ENCODE measurements at places on chromosomes 6 and 20. TPM values are rescaled to one million over a fixed set of nuclear protein-coding genes. Genes with fewer than 3 reads are reported as not detected.

DNA sequence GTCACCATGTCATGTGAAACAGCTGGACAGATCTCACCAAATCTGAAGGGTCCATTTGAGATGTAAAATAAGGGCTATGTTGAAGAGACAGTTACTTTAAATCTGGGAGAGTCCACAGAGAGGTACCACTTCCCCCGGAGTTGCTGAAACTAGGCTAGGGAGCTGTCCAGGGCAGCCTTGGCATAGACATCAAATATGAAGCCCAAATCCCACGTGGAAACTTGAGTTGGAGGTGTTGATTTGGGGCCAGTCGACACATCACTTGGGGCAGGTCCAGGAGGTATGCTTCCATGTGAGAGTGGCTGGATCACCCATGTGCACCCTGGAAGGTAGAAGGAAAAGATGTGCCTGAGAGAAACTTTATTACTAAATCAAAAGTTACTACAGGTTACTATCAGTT, 12.0 kb upstream of the SERPINB9 start:
- no peak for DNase-seq
- H3K4me1 ChIP-seq: no peaks in the 10 kb centered on the region
- H3K4me3 ChIP-seq: no peak overlapping the region
- H3K36me3 ChIP-seq: no peaks in the 10 kb centered on the region
- no peaks in the 10 kb centered on the region for H3K27me3 ChIP-seq
- H3K27ac ChIP-seq: no peak overlapping the region

DNA sequence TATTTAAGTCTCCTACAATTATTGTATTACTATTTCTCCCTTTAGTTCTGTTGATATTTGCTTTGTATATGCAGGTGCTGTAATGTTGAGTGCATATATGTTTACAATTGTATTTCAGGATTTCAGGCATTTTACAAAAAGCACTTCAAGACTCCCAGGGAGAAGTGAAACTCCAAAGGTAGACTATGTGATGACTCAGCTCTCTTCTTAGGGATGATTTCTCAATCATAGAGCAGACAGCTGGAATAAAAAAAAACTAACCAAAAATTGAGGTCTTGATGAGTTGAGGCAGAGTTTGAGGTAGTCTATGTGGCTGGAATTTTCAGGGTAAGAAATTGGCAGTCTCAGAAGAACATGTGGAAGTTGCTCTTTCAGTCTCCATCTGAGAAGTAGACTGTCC, 786.1 kb downstream of the TFAP2A start:
- peaks cover 3% of the 10 kb centered on the region for H3K4me1 ChIP-seq
- H3K4me3 ChIP-seq: no peak overlapping the region
- H3K27ac ChIP-seq: no peak overlapping the region
- H3K27me3 ChIP-seq: no peaks in the 10 kb centered on the region

GRCh38 chr6:159169557-159170332, 545 bp downstream of the FNDC1 start:
- no peak overlapping the region for H3K27ac ChIP-seq
- H3K36me3 ChIP-seq: no peaks in the 10 kb centered on the region
- H3K27me3 ChIP-seq: peaks cover 34% of the 10 kb centered on the region
- H3K4me3 ChIP-seq: peak overlapping the region; percentile 54

DNA sequence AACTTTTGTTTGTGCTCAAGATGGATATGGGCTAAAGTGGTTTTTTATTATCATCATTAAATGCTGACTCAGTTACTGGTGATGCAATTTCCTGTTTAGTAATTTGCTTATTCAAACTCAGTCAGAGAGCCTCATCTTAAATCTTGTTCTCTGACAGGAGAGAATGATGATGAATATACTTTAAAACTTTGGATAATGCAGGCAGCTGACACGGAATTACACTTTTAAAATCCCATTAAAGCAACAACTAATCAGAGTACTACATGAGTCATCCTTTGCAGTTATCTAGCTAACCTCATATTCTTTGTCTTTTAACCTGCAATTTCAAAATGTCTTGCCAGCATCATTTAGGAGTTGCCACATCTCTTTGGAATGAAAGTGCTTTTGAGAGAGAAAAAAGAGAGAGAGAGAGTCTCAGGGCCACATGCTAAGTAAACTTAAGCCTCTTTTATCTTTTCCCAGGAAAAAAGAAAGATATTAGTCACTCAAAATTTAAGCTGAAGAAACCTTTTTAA, 9.2 kb upstream of the C6orf141 start:
- peak; percentile 93 for DNase-seq
- H3K27ac ChIP-seq: peak overlapping the region; percentile 75
- H3K27me3 ChIP-seq: no peaks in the 10 kb centered on the region
- peaks cover 8% of the 10 kb centered on the region for H3K4me1 ChIP-seq
- no peaks in the 10 kb centered on the region for H3K36me3 ChIP-seq

DNA sequence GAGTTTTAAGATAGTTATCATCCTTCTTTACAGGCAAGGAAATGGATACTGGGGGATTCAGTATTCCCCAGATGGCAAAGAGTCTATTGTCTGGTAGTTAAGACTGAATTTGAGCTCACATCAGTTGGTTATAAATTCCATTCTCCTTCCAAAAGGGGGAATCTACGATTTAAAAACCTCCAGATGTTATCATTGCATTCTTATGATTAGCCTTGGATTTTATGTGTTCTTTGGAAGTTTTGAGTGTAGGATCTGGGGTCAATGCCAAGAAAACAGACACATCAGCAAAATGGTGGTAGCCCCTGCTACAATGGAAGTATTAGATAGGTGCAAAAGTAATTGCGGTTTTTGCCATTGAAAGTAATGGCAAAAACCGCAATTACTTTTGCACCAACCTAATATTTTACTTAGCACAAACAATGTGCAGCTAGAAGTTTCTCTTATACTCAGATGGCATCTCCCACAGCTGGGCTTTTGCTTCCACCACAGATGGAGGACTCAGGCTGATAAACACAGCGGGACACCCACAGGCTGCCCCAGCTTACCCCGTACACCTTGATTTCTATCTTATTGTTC, 168.2 kb upstream of the RIN2 start:
- no peaks in the 10 kb centered on the region for H3K36me3 ChIP-seq
- peaks cover 5% of the 10 kb centered on the region for H3K27me3 ChIP-seq
- H3K4me3 ChIP-seq: no peak overlapping the region
- H3K27ac ChIP-seq: no peak overlapping the region

GRCh38 chr6:37874726-37875125, 55.2 kb downstream of the ZFAND3 start:
- no peaks in the 10 kb centered on the region for H3K27me3 ChIP-seq
- peaks cover 6% of the 10 kb centered on the region for H3K4me1 ChIP-seq
- no peak overlapping the region for H3K4me3 ChIP-seq
- H3K27ac ChIP-seq: no peak overlapping the region

- H3K4me3 ChIP-seq: no peak overlapping the region
- no peak overlapping the region for H3K27ac ChIP-seq
- peak; percentile 48 for DNase-seq
- no peaks in the 10 kb centered on the region for H3K27me3 ChIP-seq
Observed at GRCh38 chr6:112372226-112372806, 25.2 kb downstream of the RFPL4B start.

GRCh38 chr6:15739867-15740266, 77.0 kb upstream of the DTNBP1 start:
- H3K4me1 ChIP-seq: peaks cover 7% of the 10 kb centered on the region
- H3K36me3 ChIP-seq: no peaks in the 10 kb centered on the region
- H3K27ac ChIP-seq: no peak overlapping the region
- H3K27me3 ChIP-seq: no peaks in the 10 kb centered on the region
- no peak overlapping the region for H3K4me3 ChIP-seq
- no peak for DNase-seq

- no peak overlapping the region for H3K4me3 ChIP-seq
- no peak overlapping the region for H3K27ac ChIP-seq
- no peaks in the 10 kb centered on the region for H3K27me3 ChIP-seq
- DNase-seq: no peak
Observed at GRCh38 chr6:88775866-88776571, 187.4 kb downstream of the RNGTT start.

DNA sequence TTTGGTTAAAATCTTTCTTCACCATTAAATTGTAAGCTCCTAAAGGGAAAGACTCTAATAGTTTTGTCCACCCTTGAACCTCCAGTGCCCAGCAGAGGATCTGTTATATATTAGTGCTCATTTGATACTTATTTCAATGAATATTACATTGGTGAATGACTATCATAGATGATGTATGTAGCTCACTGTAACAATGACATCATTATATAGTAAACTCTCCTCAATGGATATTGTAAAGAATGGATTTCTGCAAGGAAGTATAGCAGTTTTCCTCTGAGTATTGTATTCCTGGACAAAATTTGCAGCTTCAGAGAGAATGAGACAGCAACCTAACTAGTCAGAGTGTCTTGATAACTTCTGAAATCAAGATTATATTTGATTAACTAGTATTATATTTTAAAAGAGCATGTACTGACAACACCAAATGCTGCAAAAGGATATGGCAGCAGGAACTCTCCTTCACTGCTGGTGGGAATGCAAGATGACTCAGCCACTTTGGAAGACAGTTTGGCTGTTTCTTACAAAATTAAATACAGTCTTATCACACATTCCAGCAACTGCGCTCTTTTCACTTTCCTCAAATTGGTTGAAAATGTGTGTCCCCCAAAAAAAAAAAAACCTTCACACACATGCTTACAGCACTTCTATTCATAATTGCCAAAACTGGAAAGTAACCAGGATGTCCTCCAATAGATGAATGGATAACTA, 189.8 kb upstream of the OPRM1 start:
- no peaks in the 10 kb centered on the region for H3K4me1 ChIP-seq
- no peak for DNase-seq
- no peaks in the 10 kb centered on the region for H3K27me3 ChIP-seq
- no peaks in the 10 kb centered on the region for H3K36me3 ChIP-seq
- H3K27ac ChIP-seq: no peak overlapping the region

DNA sequence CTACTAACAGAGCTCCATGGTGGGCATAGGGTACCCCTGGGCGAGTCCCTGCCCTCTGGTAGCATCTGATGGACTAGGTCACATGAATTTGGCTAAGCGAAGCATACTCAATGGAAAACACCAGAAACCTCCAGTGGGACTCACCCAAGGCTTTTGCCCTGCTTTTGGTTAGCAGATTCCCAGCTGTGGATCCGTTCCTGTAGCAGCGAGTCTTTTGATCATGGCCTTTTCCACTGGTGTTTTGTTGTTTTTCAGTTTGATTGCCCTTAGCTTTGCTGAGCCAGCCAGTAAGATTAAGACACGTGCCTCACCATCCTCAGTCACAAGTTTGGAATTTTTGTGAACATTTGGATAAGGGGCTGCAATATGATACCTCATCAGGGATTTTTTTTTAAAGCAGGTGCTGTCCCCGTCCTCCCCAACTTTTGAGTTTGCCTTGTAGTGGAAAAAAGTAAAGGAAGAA, 8.0 kb downstream of the TNFAIP3 start:
- no peak overlapping the region for H3K4me3 ChIP-seq
- no peak overlapping the region for H3K27ac ChIP-seq
- no peak for DNase-seq
- H3K27me3 ChIP-seq: no peaks in the 10 kb centered on the region

DNA sequence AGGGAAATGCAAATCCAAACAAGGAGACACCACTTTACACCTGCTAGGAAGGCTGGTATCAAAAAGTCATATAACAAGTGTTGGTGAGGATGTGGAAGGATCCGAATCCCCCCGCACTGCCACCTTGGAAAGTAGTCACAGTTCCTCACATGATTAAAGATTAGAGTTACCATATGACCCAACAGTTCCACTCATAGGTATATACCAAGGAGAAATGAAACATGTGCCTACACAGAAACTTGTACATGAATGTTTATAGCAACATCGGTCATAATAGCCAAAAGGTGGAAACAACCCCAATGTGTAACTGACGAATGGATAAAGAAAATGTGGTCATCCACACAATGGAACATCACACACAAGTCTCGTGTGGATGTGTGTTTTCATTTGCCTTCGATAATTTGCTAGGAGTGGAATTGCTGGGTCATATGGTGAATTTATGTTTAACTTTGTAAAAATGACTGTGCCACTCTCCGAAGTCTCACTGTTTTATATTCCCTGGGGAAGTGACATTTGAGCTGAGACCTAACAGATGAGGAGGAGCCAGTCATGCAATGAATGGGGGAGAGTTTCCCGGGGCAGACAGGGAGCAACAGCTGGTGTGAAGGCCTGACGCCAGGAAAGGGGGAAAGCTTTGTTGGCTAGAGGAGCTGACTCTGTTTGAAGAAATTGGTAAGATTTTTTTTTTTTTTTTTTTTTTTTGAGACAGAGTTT, 125.9 kb upstream of the MLN start:
- peaks cover 14% of the 10 kb centered on the region for H3K27me3 ChIP-seq
- H3K4me1 ChIP-seq: no peaks in the 10 kb centered on the region
- H3K4me3 ChIP-seq: no peak overlapping the region

GRCh38 chr6:34223381-34223955, 13.2 kb upstream of the HMGA1 start:
- H3K4me3 ChIP-seq: peak overlapping the region; percentile 44
- no peaks in the 10 kb centered on the region for H3K27me3 ChIP-seq
- H3K27ac ChIP-seq: peak overlapping the region; percentile 65
- peaks cover 22% of the 10 kb centered on the region for H3K4me1 ChIP-seq
- H3K36me3 ChIP-seq: no peaks in the 10 kb centered on the region

GRCh38 chr20:60137657-60138245, 179.5 kb downstream of the CDH26 start:
- no peaks in the 10 kb centered on the region for H3K27me3 ChIP-seq
- no peaks in the 10 kb centered on the region for H3K36me3 ChIP-seq
- H3K4me1 ChIP-seq: no peaks in the 10 kb centered on the region
- no peak for DNase-seq
- peak overlapping the region; percentile 52 for H3K4me3 ChIP-seq

DNA sequence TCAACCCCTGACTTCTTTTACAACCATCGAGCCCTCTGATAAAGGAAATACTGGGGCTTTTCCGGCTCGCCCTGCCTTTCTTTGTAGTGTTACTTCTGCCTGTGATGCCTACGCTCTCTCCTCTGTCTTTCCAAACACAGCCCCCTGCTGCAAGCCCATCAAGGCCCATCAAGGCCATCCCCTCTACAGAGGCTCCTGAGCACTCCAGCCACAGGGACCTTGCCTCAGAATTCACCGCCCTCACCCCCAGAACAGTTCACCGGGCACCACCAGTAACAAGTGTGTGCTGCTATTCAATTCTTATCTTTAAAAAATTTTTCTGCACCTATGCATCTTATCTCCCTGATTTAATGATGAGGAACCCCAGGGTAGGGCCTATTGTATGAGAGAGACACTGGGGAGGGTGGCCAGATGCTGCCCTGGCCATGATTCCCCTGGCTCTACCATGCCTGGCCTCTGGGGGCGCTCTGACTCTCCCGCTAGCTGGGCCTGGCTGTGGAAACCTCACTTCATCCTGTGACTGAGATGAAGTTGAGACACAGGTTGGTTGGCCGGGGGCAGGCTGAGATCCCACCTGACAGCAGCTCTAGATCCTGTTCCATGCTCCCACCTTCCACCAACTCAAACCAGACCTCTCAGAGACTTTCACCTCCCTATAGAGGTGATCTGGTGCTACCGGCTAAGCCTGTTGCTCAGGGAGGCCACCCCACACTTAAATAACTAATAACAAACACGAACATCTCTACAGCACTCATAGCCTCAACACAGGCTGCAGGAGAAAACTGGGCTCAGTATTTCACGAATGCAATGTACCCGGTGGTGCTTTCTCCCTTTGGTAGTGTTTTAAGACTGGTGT, 19.2 kb upstream of the GLP1R start:
- H3K27ac ChIP-seq: no peak overlapping the region
- H3K27me3 ChIP-seq: no peaks in the 10 kb centered on the region
- no peaks in the 10 kb centered on the region for H3K4me1 ChIP-seq
- H3K4me3 ChIP-seq: no peak overlapping the region
- H3K36me3 ChIP-seq: no peaks in the 10 kb centered on the region

The GGT7 gene
- 17.3 TPM for total RNA-seq

The ERVFRD-1 gene
- total RNA-seq: not detected

The SHLD1 gene
- total RNA-seq: 2.9 TPM

The WFDC12 gene
- not detected for total RNA-seq

The VEGFA gene
- total RNA-seq: 144 TPM

The RSPO4 gene
- total RNA-seq: 0.34 TPM

The ISM1 gene
- 0.98 TPM for total RNA-seq

The PRELID3B gene
- 68.8 TPM for total RNA-seq
